Neural crest cell (in vitro differentiated cells): ENCODE measurements at places on chromosomes 4 and X.

- DNase-seq: no peak
Observed at GRCh38 chrX:82677286-82677685, 830.8 kb upstream of the POU3F4 start.

DNA sequence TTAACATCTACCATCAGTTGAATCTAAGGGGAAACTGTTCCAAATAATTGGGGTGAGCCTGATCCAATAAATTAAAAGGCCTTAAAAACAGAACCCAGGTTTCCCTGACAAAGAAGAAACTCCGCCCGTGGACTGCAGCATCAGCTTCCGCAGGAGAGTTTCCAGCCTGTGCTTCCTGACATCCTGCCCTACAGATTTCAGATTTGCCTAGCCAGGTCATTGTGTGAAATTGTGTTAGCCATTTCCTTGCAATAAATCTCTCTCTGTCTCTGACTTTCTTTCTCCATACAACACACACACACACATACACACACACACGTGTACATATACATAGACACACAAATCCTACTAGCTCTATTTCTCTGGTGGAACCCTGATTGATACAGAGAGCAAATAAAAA is 48.3 kb upstream of the LCORL start:
- no peak for DNase-seq

DNA sequence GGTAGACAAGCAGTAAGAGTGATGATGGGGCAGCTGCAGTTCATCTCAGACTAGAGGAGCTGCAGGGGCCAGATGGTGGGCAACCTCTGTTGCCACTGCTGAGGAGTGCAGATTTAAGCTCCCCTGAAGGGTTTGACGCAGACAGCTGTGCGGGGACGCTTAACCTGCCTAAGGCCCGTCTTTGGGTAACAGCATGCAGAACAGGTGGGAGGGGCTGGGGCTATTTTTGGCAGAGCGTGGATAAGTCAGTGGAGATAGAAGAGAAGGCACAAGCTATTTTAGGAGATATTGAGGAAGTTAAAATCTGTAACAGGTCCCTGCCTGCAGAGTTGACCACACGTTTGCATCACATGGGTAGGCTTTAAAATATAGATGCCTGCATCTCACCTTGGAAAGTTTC is 10.5 kb downstream of the CD99 start:
- no peak for DNase-seq

GRCh38 chr4:183989461-183989860 is 84.4 kb downstream of the STOX2 start:
- no peak for DNase-seq

- no peak for DNase-seq
Observed at GRCh38 chrX:10611441-10612090, 8.8 kb downstream of the MID1 start.

- no peak for DNase-seq
Observed at GRCh38 chr4:41209187-41209586, 5.2 kb downstream of the APBB2 start.

- no peak for DNase-seq
Observed at GRCh38 chr4:26692014-26692726, 108.3 kb downstream of the TBC1D19 start.

- no peak for DNase-seq
Observed at GRCh38 chr4:118112117-118113046, 78.1 kb downstream of the NDST3 start.

- no peak for DNase-seq
Observed at GRCh38 chrX:40694802-40695201, 40.5 kb downstream of the MED14 start.

- DNase-seq: no peak
Observed at GRCh38 chr4:53459548-53459947, 82.1 kb downstream of the FIP1L1 start.

- peak; percentile 48 for DNase-seq
Observed at GRCh38 chrX:140091125-140091886, 126.0 kb upstream of the CXorf66 start.

GRCh38 chrX:47413179-47413594 is 42.8 kb downstream of the ZNF157 start:
- DNase-seq: no peak

DNA sequence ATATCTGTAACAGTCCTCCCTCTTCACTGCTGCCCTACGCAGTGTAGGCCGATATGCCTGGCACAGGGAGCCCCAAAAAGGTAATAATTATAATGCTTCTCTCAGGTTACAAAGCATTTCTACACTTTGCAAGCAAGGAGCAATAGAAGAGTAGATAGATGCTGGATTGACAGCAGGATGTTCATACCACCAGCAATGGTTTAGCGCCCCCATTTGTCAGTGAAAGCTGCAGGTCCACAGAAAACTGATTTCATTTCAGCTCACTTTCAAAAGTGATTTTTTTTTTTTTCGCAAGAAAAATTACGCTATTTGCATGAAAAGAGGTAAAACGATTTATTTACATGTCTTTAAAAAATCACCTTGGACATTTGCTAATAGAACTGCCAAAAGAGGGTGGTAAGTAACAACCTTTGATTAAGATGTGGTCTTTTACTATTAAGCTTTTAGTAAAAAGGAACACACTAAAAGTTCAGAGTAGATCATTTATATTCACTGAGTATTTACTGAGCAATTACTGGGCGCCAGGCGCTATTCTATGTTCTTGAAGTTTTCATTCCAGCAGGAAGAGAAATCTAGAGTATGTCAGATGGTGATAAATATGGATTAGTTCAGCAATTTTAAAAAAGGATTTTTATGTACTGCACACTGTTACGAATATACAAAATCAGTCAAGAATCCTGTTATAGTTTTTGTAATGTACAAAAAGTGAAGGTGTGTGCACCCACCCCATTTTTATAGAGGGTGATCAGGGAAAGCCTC is 34.4 kb downstream of the HPF1 start:
- no peak for DNase-seq

- no peak for DNase-seq
Observed at GRCh38 chr4:124459941-124460310, 252.6 kb downstream of the ANKRD50 start.

- no peak for DNase-seq
Observed at GRCh38 chr4:37644962-37645361, 41.2 kb downstream of the RELL1 start.

DNA sequence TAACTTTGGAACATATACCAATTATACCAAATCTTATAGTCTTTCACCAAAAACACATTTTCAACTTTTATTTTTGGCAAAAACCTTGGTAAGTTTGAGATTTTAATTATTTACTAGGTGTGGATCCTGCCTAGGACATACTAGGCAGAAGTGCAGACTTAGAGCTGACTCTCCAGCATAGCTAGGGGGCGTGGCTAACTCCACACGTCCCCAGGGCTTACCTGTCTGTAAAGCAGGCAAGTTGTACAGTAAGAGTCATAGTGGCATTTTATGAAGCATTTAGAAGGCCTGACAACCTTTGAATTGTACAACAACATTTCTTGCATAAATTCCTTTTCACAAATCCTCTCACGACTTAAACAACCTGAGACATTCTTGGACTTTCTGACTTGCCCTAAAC is 19.2 kb upstream of the GRPEL1 start:
- DNase-seq: no peak

DNA sequence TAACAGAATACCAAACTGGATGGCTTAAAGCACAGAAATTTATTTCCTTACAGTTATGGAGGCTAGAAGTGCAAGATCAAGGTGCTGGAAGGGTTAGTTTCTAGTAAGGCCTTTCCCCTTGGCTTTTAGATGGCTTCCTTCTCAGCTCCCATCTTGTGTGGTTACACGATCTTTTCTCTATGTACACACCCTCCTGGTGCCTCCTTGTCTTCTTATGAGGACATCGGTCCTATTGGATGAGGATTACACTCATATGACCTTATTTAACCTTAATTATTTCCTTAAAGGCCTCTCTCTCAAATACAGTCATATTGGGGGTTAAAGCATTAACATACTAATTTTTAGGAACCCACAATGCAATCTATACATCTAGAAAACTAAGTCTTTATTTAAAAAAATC is 787.9 kb upstream of the GALNTL6 start:
- DNase-seq: no peak

- DNase-seq: no peak
Observed at GRCh38 chr4:53616219-53616618, 24.9 kb upstream of the LNX1 start.
